ENCODE measurements at places on chromosomes 11 and 22.

DNA sequence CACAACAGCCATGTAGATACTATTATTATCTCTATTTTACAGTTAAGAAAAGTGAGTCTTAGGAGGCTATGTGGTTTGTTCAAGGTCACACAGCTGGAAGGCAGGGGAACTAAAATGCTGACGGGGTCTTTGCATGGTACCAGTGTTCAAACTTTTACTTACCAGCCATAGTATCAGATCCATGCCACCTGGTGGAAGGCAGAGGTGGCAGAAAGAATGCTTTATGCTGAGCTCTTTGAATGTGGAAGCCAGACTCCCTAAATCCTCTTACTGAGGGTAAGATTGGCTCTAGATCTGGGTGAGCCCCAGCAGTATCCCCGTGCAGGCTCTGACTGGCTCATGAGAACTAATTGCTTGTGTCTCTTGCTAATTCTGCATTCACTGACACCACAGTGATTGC lies 54.3 kb upstream of the NAV2 start:
- no peak for DNase-seq

- peak; percentile 82 for DNase-seq
Measured at GRCh38 chr22:31346255-31346732, at the start of gene PATZ1. Gene PATZ1 (minus strand): TSS chr22:31346346. CDS start chr22:31345602, 744 bp downstream.

DNA sequence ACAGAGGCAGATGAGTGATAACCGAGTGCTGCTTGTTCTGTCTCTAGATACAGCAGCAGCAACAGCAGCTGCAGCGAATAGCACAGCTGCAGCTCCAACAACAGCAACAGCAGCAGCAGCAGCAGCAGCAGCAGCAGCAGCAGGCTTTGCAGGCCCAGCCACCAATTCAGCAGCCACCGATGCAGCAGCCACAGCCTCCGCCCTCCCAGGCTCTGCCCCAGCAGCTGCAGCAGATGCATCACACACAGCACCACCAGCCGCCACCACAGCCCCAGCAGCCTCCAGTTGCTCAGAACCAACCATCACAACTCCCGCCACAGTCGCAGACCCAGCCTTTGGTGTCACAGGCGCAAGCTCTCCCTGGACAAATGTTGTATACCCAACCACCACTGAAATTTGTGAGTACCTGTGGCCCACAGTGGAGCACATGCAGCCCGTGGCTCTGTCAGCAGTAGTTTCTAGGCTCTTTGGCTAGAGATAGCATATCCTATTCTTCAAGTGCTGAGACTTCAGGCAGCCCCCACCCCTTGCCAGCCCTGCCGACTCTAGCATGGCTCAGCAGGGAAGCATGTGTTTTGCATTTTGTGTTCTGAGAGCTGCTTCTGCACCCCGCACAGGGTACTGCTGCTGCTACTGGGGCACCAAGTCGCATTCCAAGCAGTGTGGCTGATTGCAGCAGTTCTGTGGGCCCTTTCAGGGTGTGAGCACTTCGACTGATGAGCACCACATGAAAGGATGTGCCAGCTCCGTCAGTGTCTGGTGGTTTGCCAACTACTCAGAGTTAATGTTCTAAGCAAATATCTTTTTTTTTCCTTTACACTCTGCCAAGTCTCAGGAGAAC lies 59.2 kb downstream of the MED15 start:
- no peak for DNase-seq

GRCh38 chr11:120261931-120262330 lies 22.0 kb downstream of the POU2F3 start:
- no peak for DNase-seq

- DNase-seq, result no peak
Measured at GRCh38 chr22:40240686-40241085, 63.0 kb downstream of the TNRC6B start.

GRCh38 chr11:61544466-61544865 lies 35.9 kb downstream of the LRRC10B start:
- no peak for DNase-seq

- peak; percentile 57 for DNase-seq
Measured at GRCh38 chr11:62108017-62108750, 15.6 kb upstream of the INCENP start.

DNA sequence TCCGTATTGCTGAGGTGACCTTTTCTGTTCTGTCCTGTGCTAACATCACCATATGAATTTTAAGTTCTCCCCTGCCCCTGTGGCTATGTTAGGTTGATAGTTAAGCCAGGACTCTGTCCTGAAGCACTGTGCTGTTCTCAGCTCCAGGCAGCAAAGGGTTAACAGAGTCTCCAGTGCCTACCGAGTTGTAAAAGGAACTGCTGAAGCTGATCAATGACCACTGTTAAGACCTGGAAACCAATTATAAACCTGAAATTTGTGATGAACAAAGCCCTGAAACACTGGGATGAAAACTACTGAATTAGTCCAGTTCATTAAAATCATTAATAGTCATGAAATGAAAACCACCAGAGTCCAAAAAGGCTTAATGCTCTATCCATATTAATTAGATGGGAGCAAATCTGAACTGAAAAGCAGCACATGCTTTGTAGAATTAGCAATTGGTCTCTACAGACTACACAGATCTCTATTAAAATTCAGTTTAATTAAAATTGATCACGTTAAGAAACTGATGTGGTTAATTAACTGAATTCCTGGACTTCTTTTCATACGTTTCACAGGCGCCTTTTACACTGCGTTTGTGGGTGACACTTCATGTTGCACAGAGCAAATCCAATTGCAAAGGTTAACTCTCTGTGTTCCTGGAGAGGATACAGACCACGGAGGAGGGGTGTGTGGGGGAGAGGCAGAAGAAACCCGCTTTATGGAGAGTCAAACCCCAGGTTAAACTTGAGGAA lies 188.5 kb upstream of the MPPED2 start:
- DNase-seq, result no peak

- DNase-seq, result no peak
Measured at GRCh38 chr11:67657300-67657699, 6.8 kb upstream of the ACY3 start.

DNA sequence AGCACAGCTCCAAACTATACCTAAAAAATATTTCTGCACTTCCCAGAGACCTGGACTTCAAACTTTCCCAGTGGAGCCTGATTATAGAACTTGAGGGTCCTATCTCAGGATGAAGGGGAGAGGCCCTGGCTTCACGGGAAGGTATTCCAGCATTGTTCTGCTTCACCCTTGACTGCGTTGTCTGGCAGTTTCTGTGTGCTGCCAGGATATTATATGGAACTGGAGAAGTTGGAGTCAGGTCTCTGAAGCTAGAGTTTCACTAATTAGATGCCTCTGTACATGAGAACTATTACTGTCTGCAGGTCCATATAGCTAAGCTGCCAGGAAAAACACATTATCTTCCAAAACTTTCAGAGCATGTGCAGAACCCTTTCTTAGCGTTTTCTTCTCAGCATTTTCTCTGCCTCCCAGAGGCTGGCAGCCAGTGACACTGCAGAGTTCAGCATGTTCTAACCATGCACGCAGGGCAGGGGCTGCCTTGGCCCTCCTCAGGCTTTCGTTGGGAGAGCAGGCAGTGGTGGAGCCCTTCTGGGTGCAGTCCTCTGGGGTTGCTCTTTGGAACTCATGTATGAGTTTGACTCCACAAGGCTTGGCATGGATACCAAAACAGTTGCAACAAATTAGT lies 99.3 kb downstream of the CWC15 start:
- DNase-seq, result no peak

- no peak for DNase-seq
Measured at GRCh38 chr22:48850658-48851287, 976.9 kb downstream of the BRD1 start.

- no peak for DNase-seq
Measured at GRCh38 chr11:119501777-119502405, 78.9 kb upstream of the THY1 start.

DNA sequence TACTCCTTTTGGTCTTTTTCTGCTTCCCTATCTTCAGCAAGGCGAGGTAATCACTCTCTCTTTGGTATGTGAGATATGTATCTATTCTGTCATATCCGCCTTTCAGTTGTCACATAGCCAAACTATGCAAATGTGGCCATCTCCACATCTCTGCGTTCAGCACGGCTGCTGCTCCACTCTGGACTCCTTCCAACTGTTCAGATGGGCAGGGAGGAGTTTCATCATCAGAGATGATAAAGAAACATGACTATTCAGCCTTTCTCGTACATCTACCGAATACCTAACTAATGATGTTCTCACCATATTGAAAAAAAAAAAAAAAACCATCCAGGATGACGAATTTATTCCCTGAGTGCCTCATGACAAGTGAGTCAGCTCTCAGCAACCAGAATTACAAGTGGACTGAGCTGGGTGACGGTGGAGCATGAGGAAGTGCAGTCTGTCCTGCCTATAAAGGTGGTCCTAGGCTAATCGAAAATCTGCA lies 899.6 kb downstream of the OPCML start:
- no peak for DNase-seq

- no peak for DNase-seq
Measured at GRCh38 chr11:1209371-1210057, 13.4 kb upstream of the MUC5B start.

DNA sequence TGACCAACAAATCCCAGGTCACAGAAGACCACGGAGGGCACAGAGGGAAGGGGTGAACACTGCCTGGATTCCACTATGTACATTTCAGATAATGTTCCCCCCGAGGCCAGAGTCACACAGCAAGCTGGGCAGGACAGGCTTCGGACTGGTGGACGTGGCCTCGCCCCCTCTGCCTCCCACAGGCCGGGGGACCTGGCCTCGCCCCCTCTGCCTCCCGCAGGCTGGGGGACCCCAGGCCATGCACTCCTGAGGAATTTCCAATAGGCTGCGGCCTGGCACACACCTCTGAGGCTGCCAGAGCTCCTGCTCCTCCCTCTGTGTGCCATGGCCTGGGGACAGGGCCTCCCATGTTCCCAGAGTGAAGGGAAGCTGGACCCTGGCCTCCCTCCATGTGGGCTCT lies 1352.8 kb downstream of the BRD1 start:
- no peak for DNase-seq

- DNase-seq, result no peak
Measured at GRCh38 chr22:34917239-34917638, 148.7 kb upstream of the ISX start.

DNA sequence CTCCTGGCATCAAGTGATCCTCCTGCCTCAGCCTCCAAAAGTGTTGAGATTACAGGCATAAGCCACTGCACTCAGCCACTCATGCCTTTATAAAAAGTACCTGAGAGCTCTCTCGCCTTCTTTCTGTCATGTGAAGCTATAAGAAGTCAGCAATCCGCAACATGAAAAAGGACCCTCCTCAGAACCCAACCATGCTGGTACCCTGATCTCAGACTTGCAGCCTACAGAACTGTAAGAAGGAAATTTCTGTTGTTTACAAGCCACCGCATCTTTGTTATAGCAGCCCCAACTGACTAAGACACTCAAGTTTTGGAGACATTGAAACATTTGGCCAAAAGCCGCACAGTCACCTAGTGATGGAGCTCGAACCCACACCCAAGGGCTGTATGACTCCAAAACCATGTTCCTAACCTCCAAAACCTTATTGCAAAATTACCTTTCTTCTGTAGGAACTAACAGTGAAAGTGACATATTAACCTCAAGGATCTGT lies 8.9 kb downstream of the PACSIN2 start:
- no peak for DNase-seq

- DNase-seq, result peak; percentile 23
Measured at GRCh38 chr11:13462311-13462900, 616 bp downstream of the BTBD10 start.

DNA sequence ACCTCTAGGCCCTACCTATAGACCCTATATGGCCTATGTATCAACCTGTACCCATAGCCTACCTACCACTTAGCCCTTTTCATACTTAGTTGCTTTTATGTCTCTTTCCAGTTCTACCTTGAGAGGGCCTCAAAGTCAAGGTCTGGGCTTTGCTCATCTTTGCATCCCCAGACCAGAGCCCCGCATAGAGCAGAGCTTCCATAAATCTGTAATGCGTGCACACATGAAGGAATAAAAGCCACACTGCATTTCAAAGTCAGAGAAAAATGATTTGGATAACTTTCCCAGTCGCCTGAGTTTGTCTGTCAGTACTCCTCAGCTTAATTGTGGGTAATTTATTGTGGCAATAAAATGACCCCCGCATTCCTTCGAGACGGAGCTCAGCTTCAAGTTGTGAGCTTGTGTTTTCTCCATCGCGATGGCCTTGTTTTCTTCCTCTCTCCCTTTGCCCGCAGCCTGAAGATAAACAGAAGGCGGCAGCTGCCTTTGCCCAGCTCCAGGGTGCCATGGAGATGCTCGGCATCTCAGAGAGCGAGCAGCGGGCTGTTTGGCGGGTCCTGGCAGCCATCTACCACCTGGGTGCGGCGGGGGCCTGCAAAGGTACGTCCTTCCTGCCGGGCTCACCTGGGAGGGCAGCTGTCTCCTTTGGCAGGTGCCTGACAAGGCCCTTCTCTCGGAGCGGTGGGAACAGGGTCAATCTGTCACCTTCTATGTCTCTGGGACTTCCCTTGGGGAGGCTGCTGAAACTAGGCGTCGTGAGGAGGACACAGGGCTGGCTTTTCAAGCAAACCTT lies 55.7 kb downstream of the MYO18B start:
- no peak for DNase-seq

DNA sequence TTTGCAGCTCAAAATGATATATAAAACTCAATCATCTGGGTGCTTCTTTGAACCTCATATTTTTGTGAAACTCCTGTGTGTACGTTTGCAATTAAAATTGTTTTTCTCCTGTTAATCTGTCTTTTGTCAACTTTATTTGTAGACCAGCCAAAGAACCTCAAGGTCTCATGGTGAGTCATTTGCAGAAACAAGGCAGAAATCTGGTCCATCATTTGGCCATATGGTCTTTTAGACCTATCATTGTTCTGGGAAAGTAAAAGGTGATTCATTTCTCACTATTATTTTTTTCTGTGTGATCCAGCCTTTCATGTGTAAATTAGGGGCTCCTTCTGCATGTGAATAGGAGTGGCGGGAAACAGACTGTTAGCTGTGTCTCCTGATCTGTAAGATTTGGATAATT lies 399.1 kb upstream of the DDI1 start:
- no peak for DNase-seq

GRCh38 chr11:94224078-94224477 lies 80.3 kb upstream of the IZUMO1R start:
- no peak for DNase-seq

DNA sequence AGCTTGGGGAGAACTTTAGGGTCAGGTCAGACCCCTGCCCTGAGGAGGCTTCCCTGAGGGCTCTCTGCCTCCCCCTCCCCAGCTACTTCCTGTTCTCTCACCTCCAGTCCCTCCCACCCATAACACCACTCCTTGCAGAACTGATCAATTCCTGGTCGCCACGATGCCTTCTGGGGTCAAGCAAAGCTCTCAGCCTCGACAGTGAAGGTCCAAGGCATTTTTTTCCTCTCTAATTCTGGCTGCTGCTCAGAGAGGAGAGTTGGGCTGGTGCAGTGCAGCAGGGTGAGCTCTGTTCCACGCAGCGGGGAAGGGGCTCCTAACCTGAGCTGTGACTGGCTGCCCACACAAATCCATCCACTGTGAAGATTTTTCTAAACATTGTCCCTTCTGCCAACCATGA lies 628.4 kb downstream of the BRD1 start:
- no peak for DNase-seq

Measured in NCI-H1436 (cell line).